Fibroblast of upper back skin (primary cell): ENCODE measurements at places on chromosomes 11 and 22.

- DNase-seq = no peak
These were observed 385.6 kb downstream of the ETS1 start for GRCh38 chr11:128201801-128202200.

GRCh38 chr11:94933223-94934130, 39.9 kb downstream of the CWC15 start:
- peak; percentile 99 for DNase-seq

DNA sequence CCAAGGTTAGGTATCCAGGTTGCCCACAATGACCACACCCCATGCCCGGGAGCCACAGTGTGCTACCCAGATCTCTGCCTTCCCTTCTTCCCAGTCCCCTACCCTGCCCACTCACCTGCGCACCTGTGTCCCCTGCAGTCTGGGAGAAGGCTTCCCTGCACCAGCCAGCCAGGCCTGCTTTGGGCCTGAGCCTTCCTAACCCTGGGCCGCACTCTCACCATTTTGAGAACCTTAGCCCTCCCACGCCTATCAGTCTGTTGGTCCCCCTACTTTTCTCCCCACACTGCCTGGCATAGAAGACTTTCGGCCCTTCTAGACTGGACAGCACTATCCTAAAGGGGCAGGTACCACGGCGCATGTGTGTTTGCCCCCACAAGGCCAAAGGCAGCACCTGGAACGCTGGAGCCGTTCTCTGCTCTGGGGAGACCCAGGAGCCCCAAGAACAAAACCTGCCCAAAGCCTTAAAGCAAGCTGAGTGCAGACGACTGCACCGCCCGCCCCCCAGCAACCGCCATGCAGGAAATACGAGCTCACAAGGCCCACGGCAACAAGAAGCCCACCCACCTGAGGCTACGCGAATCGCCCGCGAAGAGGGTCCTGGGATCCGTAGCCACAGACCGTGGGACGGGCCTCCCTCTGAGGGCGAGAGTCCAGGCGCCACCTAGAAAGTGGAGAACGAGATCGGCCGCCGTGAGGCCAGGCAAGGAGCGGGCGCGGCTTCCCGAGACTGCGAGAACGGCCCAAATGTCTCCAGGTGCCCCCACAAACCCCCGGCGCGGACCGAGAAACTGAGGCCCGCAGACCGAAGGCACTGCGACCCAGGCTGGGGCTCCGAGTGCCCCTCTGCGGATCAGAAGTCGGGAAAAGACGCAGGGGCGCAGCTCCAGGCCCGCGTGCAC, 546 bp downstream of the GNB1L start:
- no peak for DNase-seq

GRCh38 chr11:27398400-27398770, 35.4 kb upstream of the CCDC34 start:
- no peak for DNase-seq
